NK-92 treated with Interleukin-12 subunit alpha and Interleukin-12 subunit beta, amount 100 ng/mL, for 24 hours (cell line): ENCODE measurements at places on chromosomes 3 and 15.

- DNase-seq = no peak
Measured at GRCh38 chr3:105802118-105802706, 66.6 kb downstream of the CBLB start.

DNA sequence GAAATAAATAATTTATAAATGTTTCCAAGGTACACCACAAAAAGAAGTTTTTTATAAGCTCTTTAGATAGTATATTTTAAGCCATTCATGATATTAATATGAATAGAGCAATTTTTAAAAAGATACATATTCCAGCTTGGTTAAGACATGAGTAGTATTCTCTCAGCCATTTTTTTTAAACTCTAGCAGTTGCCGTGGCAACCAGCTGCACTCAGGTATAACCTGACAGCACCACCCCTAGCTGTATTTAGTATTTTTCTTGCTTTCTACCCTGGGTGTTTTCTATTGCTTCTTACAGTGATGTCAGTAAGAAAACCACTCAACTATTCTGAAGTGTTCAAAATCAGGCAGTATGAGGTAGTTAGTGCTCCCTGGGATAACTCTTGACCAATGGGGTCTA lies 496.3 kb upstream of the CNTN3 start:
- DNase-seq = no peak

DNA sequence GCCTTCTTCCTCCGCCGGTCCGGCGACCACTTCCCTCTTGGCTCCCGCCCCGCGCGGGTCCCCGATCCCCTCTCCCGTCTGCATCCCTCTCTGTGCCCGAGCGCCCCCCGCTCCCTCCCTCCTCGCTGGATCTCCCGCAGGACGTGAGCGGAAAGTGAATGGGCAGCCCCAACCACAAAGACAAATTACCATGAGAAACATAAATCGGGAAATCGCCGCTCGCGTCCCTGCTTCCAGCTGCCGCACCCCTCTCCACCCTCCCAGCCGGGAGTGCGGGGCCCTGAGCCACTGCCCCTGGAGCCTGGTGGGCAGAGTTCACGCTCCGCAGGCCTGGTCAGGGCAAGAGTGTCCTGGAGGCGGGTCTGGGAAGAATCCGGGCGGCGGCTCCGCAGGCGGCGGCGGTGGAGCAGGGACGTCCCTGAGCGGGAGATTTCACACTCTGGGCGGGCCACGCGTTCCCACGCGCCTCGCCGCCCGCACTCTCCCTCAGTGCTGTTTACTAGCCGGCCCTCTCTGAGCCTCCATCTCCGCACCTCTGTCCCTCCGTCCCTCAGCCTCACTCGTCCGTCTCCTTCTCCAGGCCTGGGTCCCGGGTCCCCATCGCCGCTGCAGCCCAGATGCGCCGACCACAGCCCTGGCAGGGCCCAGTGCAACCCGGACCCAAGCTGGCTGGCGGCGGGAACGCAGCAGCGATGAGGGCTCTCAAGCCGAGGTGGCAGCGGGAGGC lies 835 bp downstream of the SEMA5B start:
- no peak for DNase-seq

GRCh38 chr3:40181182-40181581 lies 128.3 kb upstream of the EIF1B start:
- DNase-seq = no peak

DNA sequence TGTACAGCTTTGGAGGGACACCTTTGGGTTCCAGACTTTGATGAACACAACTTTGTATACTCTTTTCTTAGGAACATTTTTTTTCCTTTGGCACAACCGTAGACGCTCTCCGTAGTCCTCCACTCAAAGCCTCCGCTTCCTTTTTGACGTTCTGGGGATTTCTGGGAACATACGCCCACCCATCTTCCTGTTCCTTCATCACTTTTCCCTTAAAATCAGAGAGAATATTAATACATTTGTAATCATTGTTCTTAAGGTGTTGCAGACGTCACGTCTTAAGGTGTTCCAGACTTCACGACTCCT lies 405 bp upstream of the SPG21 start:
- DNase-seq = no peak

GRCh38 chr3:14344351-14344750 lies 58.1 kb upstream of the SLC6A6 start:
- no peak for DNase-seq

GRCh38 chr3:42090973-42091731 lies at the start of gene TRAK1:
Gene TRAK1 (plus strand): TSS chr3:42091357. CDS start chr3:42091470, 113 bp downstream.
- DNase-seq = no peak

DNA sequence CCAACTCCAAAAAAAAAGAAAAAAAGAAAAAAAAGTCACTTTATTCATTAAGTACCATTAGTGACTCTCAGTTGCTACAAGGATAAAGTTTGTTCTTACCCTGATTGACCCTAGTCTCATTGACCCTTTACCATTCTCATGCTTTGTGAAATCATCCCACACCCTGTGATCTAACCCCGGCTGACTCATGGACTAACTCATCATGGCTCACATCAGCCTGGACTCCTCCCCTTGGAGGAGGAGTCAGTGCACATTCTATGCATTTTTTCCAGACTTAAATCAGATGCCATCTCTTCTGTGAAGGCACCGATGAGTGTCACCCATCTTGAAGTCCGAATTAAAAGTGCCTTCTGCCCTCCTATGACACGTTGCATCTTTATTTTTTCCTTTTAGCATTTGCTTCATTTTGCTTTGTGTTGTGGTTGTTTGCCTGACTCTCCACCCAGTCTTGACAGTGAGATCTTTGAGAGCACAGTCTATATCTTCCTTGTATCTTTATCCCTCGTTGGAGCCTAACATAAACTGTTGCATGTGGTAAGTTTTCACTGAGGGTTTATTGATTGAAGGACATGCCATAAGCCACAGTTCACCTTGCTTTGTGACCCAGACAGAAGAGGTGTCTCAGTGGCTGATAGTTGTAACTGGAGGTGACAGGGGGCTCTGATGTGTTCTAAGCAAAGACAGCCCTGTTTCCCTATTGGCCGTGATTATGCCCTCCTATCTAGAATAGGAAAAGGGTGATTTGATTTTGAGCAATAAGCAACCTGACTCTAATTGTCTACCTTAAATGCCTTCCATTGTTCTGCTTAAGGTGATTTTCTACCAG lies 72.1 kb downstream of the IL1RAP start:
- no peak for DNase-seq

GRCh38 chr15:71776304-71776703 lies 34.0 kb upstream of the NR2E3 start:
- DNase-seq = no peak

DNA sequence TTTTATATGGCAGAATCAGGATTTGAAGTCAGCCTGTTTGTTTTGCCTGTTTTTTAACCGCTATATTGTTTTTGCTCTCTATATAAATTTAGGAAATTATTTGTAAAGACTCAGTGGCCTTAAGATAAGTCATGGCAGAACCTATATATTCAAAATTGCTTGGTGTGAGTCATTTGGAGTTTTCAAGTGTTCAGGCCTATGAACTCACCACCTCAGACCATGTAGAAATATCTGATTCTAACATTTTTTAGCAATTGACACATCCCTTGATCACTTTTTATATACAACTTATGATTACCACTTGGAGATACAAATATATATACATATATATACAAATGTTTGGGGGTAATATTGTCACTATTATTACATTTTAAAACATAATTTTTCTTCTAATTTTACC lies 95.7 kb downstream of the VGLL3 start:
- DNase-seq = no peak

DNA sequence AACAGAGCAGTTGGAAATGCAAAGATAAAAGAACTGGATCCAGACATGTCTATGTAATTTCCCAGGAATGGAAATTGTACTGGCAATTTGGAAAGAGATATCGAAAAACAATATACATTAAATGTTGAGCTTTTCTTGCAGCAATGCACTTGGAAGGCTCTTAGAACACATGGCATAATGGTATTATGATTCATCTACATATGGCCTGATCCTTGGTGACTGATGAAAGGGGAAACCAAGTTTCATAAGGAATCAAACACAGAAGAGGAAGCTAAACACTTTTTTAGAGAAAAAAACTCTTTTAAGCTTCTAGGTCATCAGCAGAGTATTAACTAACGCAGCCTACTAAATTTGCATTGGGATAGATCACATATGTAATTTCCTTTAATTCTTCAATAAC lies 12.4 kb upstream of the GREM1 start:
- DNase-seq = no peak

DNA sequence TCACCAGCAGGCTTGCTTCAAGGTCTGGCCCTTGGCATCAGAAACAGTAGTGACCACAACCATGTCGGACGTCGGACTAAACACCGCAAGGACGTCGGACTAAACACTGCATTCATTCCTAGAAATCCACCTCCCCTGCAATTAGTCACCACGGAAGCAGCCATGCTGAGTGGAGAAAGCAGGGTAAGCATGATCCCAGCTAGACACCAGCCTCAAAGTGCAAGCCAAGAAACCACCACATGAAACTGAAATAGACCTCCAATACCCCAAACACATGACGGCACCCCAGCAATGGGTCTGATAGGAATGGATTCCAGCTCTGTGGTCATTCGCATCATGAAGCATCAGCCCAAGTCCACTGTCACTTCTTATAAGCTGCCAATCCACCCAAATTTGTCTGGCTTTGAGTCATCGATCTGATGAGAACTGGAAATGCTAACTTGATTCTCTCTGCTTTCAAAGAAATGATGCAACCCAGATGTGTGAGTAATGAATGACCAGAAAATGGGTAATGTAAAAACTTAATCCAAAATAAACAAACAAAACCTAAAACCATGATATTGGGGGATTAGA lies 348.3 kb upstream of the TMCO5A start:
- no peak for DNase-seq

- DNase-seq = no peak
Measured at GRCh38 chr15:82159922-82160321, 102.6 kb downstream of the EFL1 start.

DNA sequence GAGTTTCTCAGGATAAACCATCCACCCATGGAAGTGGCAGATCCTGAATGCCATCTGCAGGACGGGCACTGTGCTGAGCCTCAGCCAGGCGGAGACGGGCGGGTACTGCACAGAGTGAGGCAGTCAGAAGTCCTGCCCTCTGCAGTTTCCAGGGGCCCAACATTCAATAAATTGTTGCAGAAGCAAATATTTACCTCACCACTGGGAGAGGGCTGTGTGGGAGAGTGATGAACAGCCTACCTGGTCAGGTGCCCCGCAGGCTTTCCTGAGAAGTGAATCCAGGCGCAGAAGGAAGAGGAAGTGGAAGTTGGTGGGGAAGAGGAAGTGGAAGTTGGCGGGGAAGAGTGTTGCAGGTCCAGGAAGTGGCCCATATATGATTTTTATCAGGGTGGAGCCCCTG lies 100.8 kb downstream of the SLCO3A1 start:
- no peak for DNase-seq

DNA sequence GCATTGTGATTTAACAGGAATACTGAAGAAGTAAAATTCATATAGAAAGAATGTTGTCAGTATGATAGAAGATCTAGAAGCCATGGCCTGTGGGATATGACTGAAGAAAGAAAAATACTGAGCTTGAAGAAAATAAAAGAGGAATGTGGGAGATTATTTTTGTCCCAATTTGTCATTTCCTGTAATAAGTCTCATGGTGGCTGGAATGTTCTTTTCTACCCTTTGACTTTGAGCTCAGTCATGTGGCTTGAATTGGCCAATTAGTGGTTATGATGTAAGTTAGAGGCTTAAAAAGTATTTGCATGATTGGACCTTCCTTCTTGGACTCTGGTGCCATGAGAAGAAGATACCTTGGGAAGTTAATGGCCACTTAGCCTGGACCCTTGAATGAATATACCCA lies 14.1 kb downstream of the APH1B start:
- DNase-seq = no peak

- no peak for DNase-seq
Measured at GRCh38 chr15:59833366-59833765, 144.2 kb upstream of the BNIP2 start.

DNA sequence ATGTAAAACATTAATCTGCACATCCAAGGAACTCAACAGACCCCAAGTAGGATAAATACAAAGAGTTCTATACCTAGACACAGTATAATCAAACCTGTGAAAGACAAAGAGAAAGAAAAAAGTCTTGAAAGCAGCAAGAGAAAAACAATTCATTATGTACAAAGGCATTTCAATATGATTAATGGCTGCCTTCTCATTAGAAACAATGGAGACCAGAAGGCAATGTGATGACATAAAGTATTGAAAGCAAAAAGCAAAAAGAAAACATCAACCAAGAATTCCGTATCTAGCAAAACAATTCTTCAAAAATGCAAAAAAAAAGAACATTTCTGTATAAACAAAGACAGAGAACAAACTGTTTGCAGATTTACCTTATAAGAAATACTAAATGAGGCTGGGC lies 81.1 kb downstream of the XXYLT1 start:
- no peak for DNase-seq

DNA sequence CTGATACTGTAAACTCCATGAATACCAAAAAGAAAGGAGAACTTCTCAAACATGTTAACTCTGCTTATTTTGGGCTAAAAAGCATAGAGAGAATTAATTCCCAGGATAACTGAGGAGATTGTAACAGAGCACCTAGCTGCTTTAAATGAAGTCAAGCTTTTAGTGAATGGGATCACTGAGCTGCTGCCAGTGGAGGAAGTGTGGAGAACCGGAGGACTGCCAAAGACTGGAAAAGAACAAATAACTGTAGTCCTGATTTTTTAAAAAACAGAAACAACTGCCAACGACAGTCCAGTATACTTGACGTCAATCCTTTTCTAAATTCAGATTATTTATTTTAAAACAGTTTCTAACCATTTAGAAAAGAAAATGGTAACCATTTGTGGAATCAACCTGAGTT lies 3.3 kb downstream of the C3orf70 start:
- DNase-seq = no peak

GRCh38 chr3:9976721-9977709 lies 9.6 kb downstream of the EMC3 start:
- peak; percentile 67 for DNase-seq

- DNase-seq = no peak
Measured at GRCh38 chr15:43928152-43928551, 101.3 kb downstream of the WDR76 start.

DNA sequence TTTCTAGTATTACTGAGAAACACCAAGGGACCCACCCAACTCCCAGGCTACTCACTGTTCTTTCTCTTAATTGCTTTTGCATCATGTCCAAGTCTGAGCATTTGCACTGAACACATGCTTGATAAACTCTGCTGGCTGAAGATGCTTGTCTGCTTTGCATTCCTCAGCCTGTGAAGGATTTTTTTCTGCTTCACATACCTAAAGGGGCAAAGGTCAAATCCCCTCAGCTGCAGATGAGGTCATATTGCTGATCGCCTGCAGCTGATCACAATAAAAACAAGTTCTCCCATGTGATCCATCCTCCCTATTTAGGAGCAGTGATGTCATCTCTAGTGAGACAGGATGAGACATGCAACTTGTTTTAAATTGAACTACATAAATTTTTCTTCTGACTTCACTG lies 84.6 kb upstream of the DCBLD2 start:
- DNase-seq = no peak

- no peak for DNase-seq
Measured at GRCh38 chr15:99703603-99704443, 29.4 kb downstream of the LYSMD4 start.

DNA sequence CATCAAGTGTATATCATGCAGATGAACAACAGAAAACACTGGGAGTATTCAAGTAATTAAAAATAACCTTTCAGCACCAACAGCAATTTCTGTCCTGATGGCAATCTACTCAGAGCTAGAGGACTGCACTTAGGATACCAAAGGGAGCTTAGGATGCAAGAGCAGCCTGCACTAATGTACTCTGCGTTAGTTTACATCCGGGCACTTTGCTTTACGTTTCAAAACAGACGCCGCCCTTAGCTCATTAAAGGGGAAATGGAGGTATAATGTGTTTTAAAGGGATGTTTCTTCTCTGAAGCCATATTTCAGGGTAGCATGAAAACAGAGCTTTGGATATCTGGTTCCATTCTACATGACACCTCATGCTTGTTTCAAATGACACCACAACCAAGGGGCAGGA lies 14.0 kb upstream of the B3GNT5 start:
- no peak for DNase-seq
